ENCODE measurements at places on chromosomes 6 and 20. TPM values are rescaled to one million over a fixed set of nuclear protein-coding genes. Genes with fewer than 3 reads are reported as not detected.

DNA sequence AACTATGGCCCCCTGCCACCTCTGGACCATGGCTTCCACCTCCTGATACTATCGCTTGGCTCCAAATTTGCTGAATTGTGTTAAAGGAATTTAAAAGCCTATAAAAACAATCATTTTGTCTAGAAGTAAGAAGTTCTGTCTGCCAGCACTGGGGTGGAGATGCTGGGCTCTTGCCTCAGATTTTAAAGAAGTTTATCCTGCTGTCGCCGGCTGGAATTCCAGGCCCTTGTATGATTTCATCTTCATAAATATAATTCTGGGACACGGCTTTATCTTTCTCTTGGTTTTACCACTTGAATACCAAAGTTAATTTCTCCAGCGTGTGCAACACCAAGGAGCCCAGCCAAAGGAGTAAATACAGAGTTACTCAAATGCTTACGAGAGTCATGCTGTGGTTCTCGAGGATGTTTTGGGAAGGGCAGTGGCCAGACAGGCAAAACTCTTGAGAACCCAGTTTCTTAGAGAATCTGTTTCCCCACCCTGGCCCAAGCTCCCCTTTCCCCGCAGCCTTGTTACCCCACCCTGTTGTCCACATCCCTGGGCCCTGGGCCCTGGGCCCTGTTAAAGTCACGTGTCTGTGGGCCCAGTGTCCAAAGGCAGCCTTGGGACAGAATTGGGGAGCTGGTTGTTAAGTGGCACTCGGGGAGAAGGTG lies 31.9 kb downstream of the C6orf89 start:
- no peak for DNase-seq

VIP gene
- not detected for total RNA-seq

DNA sequence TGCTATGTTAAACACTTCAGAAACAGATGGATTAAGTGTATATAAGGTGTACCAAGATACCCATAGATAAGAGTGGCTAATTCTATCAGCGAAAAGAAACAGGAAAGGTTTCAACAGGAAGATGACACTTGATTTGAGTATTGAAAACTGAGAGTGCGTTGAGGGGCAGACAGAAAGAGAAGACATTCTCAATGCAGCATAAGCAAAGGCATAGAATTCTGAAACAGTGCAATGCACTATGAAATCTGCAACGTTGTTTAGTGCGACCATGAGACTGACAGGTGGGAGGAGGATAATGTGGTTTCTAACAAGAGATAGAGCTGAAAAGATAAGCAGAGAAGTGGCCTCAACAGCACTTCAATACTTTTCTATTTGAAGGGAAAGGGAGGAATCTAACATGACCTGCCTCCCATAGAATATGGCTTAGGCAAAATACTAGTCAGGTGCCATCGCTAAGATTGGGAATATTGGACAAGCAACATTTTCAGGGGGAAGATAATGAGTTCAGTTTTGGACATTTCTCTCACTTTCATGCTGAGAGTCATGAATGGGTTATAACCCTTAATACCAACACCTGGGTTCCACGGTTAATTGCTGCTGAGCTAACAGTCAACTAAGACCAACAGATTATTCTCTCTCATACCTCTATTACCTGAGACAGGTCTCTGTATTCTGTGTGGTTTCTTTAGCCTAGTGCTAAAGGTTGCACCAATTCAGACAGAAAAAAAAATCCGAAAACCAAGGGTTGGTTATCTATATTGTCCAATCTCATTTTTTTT lies 312.9 kb upstream of the ARID1B start:
- no peak for DNase-seq

LINC00237 gene
- not detected for total RNA-seq

DNA sequence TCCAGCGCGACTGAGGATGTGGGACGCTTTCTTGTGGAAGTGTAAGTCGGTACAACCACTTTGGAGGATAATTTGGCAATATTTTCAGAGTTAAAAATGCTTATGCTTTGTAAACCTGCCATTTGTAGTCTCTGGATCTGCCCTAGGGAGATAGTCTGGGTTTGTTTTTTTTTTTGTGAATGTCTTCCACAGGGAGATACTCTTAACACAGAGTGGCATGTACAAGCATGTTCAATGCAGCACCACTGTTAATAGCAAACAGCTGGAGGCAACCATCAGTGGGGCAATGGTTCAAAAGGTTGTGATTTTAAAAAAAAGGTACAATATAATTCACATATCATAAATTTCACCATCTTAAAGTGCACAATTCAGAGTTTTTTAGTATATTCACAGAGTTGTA lies 22.4 kb downstream of the SLC9A8 start:
- no peak for DNase-seq

DNA sequence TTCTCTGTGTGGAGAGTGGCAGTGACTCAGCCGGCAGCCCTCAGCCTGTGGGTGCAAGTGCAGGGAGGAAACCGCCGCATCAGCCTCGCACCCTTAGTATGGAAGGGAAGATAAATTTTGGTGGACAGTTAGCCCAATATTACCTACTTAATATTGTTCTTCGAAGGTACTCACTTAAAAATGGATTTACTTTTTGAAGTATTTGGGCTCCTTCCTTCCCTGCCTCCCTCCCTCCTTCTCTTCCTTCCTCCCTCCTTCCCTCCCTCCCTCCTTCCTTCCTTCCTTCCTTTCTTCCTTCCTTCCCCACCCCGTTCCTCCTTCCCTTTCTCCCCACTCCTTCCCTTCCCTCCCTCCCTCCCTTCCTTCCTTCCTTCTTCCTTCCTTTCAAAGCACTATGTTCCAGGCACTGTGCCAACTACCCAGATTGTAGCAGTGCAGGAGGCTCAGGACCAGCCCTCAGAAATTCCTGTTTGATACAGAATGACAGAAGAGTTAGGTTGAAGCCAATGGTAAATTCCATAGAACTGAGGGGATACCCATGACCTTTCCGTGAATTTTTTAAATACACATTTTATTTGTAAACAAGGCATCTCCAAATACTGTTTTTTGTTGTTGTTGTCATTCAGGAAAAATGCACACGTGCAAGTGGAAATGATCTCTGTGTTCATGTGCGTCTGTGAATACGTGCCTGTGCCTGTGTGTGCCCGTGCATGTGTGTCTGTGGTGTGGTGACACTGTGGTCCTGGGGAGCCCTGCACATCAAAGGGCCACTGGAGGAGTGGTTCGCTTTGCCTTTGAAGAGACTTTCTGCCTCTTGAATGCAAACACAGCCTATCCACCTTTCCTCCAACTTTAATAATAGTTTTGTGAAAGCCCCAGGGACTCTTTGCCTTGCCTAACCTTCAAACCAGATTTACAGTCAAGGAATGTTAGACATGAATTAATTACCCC lies 141.7 kb downstream of the EDN3 start:
- no peak for DNase-seq

GRCh38 chr6:30611150-30611855 lies 5.7 kb downstream of the PPP1R10 start:
- DNase-seq = no peak

GRCh38 chr6:4010689-4011090 lies 68.2 kb downstream of the FAM217A start:
- no peak for DNase-seq

- DNase-seq = no peak
These were observed 23.1 kb downstream of the USP45 start for GRCh38 chr6:99492092-99492491.

DNA sequence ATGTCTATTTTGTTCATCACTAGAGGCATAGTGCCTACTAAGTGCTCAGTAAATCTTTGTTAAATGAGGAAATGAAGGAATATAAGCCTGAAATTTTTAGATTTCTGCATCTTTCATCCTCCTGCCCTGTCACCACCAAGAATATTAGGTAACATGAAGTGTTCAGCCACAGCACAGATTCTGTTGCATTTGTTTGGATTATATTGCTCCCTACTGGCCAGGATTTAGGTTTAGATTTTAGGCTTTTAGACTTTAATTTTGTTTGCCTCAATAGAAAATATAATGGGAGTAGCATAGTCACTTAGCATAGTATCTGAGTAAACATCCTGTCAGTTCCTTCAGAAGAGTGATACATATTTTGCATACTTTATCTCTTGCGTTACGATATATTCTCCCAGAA lies 14.2 kb downstream of the FARS2 start:
- no peak for DNase-seq

DNA sequence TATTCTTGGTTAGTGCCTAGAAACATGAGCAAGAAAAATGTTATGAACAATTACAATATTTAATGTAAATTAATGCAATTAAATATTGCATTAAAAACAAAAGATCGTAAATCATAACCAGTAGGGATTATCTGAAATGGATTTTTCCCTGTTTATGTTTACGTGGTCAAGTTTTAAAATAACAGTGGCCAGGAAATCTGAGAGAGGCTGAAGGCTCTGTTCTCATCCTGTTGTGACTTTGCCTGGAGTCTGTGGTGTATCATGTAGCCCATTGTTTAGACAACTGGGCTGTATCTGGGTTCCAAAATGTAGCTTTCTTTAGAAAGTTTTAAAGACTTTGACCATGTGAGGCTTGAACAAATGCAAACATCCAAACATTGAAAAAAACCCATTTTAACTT lies 2.4 kb downstream of the MYO6 start:
- DNase-seq = no peak

- peak; percentile 77 for DNase-seq
These were observed 74.2 kb downstream of the EZR start for GRCh38 chr6:158744986-158745430.

GRCh38 chr6:122838060-122838780 lies 49.2 kb downstream of the SMPDL3A start:
- DNase-seq = peak; percentile 28

GRCh38 chr6:7691675-7692452 lies 34.0 kb upstream of the BMP6 start:
- peak; percentile 13 for DNase-seq

DNA sequence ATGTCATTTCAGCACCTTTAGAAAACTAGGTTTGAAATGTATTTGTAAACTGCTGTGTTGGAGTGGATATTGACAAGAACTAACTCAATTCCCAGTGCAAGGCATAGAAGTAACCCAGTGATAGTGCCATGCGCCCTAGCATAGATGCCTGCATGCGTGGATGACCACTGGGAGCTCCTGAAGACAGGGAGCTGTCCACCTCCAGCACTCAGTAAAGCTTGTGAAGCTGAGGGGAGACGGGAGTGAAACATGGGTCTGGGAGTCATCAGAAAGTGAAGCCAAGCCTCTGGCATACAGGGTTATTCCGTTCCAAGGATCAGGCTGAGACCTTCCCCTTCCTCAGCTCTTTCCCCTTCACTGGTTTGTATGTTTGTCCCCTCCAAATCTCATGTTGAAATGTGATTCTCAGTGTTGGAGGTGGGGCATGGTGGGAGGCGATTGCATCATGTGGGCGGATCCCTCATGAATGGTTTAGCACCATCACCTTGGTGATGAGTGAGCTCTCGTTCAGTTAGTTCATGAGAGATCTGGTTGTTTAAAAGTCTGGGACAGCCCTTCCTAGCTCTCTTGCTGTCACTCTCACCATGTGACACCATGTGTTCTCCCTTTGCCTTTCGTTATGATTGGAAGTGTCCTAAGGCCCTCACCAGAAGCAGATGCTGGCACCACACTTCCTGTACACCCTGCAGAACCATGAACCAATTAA lies 146.5 kb upstream of the FERMT1 start:
- peak; percentile 11 for DNase-seq

GRCh38 chr6:22025468-22026163 lies 271.2 kb downstream of the PRL start:
- DNase-seq = peak; percentile 89

ID4 gene
- total RNA-seq = 17.3 TPM

MOXD1 gene
- total RNA-seq = 53.5 TPM

GRCh38 chr6:121794630-121795029 lies 359.2 kb downstream of the GJA1 start:
- peak; percentile 94 for DNase-seq

DNA sequence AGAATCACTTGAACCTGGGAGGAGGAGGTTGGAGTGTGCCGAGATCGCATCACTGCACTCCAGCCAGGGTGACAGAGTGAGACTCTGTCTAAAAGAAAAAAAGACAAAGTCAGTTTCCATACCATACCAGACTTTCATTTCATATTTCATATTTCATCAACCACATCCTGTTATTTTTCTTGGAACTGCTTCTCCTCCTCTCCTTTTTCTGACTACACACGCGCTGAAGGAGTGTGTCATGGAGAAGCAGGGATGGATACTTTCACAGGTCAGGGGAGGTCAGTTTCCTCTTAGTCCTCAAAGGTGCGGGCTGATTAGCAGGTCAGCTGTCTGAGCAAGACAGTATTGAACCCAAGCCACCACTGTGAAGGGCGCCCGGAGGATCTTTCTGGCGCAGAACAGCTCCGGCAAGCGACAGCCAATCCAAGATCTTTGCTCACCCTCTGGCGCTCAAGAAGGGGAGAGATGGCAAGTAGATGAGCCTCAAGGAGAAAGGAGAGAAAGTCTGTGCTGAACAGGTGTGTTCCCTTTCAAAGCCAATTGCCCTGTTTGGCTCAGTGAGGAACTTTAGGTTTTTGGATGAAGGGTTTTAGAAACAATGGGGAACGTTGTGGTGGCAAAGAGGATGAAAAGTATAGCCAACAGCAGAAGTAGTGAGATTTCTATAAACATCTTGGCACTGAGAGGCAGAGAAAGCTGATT lies 18.9 kb upstream of the SYNJ2 start:
- DNase-seq = no peak

ACTL10 gene
- total RNA-seq = 4.2 TPM

GRCh38 chr20:34108616-34109174 lies 3.3 kb downstream of the EIF2S2 start:
- DNase-seq = peak; percentile 13

- DNase-seq = no peak
These were observed 80.2 kb downstream of the LRRC1 start for GRCh38 chr6:53874964-53875363.

- DNase-seq = no peak
These were observed 271.0 kb downstream of the KCNQ5 start for GRCh38 chr6:72892901-72893300.

GRCh38 chr20:35269055-35269781 lies 8.7 kb downstream of the MMP24OS start:
- DNase-seq = peak; percentile 61

DNA sequence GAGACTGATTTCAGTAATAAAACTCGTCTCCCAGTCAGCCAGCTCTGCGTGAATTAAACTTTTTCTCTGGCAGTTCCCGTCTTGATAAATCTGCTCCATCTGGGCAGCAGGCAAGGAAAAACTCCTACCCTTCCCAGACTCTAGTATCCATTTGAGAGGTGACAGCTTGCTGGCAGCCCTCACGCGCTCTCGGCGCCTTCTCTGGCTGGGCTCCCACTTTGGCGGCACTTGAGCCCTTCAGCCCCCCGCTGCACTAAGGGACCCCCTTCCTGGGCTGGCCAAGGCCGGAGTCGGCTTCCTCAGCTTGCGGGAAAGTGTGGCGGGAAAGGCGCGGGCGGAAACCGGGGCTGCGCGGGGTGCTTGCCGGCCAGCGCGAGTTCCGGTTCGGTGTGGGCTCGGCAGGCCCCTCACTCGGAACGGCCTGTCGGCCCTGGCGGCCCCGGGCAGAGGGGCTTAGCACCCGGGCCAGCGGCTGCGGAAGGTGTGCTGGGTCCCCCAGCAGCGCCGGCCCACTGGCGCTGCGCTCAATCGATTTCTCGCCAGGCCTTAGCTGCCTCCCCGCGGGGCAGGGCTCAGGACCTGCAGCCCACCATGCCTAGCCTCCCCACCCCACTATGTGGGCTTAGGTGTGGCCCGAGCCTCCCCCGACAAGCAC lies 21.8 kb upstream of the GMPR start:
- no peak for DNase-seq

Measured in renal cortical epithelial cell (primary cell).